D721Med (cell line): ENCODE measurements at places on chromosomes 7 and 10.

DNA sequence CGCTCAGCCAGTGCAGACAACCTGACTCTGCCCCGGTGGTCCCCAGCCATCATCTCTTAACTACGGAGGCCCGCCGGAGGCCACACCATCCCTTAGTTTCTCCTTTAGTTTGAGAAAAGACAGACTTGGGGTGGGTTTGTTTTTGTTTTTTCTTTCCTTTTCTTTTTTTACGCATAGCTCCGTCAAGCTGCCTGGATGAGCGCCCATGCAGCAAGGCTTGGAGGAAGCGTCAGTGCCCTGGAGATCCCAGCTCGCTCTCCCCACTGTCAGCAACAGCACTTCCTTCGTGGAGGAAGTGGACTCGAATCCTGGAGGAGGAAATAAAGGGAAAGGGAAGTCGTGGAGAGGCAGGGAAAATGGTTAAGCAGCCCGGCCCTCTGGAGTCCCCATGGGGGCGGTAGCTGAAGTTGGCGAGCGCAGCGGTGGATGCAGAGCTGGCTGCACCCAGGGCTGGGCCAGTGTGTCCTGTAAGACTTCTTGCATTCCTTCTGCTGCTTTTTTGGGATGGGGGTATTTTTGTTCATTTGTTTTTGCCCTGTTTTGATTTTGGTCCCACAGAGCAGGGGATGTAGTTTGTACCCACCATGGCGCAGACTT is 35.9 kb upstream of the GJD4 start:
- no peak for DNase-seq

- DNase-seq = no peak
Measured at GRCh38 chr7:50352282-50352681, 47.8 kb downstream of the IKZF1 start.

GRCh38 chr7:5532536-5533335 is 109.1 kb upstream of the TNRC18 start:
- no peak for DNase-seq

GRCh38 chr7:45922810-45923209 is 1.7 kb upstream of the IGFBP3 start:
- no peak for DNase-seq

DNA sequence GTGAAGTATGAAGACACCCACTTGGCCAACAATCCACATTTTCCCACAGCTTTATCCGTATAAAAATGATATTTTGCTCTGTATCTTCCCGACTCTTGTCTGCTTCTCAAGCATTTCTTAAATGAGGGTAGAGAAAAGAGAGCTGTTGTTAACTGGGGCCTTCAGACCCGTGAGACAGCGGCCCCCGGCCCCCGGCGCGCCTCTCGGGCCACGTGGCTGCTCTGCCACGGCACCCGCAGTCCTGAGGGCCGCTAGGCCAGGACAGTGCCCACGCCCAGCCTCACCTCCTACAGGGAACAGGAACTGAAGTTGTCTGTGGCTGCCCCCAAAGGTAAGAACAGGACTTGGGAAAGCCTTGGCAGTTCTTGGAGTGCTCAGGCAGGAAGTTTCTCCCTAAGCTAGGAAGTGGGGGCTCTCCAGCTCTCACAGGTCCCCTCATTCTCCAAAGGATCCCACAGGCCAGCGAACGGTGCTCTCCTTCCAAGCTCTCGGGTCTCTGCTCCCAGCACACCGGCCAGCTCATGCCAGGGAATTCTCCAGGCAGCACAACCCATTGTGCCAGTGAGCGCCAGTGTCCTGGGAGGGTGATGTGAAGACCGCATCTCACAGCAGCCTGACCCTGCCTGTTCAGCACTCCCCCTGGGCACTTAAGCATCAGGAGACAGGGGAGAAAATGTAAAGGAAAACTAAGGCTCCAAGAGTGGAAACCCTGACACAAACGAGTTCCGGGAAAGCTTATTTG is 230.3 kb upstream of the PFKP start:
- no peak for DNase-seq

DNA sequence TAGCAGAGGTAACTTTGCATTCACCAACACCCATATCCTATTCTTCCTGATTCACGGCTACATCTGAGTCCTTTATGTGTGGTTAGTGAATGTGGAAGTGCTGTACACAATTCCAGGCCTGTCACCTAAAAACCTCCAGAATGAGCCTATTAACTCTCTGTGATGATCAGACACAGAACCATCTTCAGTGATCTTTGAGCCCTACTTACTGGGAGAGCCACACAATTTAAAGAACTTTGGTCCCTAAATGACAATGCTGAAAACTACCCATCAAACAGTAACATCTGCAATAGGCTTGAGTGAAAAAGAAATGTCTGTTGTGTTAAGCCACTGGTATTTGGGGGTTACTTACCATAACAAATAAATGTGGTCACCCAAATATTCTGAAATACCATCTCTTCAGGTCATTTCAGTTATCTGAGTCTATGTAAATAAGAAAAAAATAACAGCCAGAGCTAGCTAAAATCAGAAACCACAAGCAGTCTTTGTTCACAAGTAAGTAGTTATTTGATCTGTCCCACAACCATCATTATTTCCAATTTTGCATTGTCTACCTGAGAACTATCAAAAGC is 145.7 kb downstream of the HGF start:
- no peak for DNase-seq
